ENCODE measurements at places on chromosomes 12 and 14. TPM values are rescaled to one million over a fixed set of nuclear protein-coding genes. Genes with fewer than 3 reads are reported as not detected.

Gene TPPP2
- total RNA-seq: not detected

Gene DPPA3
- total RNA-seq: not detected

Gene PRKCH
- total RNA-seq: 1.4 TPM

Gene FAM90A1
- under 0.01 TPM for total RNA-seq

Gene NRL
- 0.28 TPM for total RNA-seq

Gene HAL
- under 0.01 TPM for total RNA-seq

Gene KMT2D
- 14.9 TPM for total RNA-seq

Gene BIN2
- not detected for total RNA-seq

Gene OR6C76
- not detected for total RNA-seq

Gene PLEK2
- 3.0 TPM for total RNA-seq
